ENCODE measurements at places on chromosomes 5 and 9.

GRCh38 chr5:74141053-74141452, 499.5 kb downstream of the ENC1 start:
- no peak for DNase-seq

GRCh38 chr5:3742750-3743149, 147.1 kb downstream of the IRX1 start:
- no peak for DNase-seq

- no peak for DNase-seq
Observed at GRCh38 chr5:6759401-6759800, 46.2 kb downstream of the TENT4A start.

DNA sequence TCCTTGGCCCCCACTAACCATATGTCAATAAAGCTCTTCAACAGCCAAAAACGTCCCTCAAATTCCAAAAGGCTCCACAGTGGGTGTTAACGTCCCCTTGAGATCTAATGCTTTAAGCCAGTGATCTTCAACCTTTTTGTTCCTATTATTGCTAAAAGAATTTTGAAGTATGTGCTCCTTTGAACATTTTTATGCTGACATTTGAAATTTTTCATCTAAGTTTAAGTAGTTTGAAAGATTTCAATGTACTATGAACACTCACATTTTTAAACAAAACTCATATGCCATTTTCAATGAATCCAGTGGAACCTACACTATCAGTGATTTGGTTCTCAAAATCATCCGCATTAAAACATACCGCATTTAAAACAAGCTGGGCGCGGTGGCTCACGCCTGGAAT, 29.9 kb downstream of the AUH start:
- DNase-seq = no peak

DNA sequence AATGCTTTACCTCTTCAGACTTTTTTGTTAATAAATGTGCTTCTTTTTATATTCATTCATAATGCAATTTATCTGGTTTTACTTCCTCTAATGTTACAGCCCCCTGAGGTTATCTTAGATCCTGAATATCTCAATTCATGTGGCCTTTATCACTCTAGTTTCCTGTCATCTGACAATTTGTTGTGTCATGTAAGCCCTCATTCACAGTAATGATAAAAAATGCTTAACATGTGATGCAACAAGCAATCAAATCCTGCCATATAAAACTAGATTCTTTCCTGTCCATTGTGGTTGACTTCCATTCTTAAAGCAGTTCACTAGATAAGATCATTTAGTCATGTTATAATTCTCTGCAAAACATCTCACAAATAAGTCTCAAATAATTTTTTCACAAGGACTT, 991.2 kb upstream of the ACO1 start:
- DNase-seq = no peak
